Activated CD8-positive, alpha-beta memory T cell treated with anti-CD3 and anti-CD28 coated beads for 1 hour (primary cell): ENCODE measurements at places on chromosomes 1 and 21.

GRCh38 chr1:222788402-222789156 lies 26.3 kb upstream of the DISP1 start:
- no peak for DNase-seq

DNA sequence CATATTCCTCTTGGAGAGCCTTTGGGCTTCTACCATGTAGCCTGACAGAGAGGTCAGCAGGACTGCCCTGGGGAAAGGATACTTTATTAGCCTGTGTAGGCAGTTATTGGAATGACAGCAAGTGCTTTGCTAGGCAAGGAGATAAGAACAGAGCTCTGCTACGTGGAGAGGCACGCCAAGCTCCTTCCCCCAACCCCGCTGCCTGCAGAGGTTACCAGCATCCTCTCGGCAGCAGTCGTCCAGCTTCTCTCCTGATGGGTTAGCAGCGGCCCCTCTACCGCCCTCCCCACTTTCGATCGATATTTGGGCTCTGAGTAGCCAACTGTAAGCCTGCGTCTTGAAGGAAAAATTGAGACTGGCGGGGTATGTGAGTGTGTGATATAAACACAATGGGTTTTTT lies 122.3 kb downstream of the DHRS3 start:
- no peak for DNase-seq

GRCh38 chr1:58287894-58288623 lies 258.5 kb downstream of the OMA1 start:
- no peak for DNase-seq

DNA sequence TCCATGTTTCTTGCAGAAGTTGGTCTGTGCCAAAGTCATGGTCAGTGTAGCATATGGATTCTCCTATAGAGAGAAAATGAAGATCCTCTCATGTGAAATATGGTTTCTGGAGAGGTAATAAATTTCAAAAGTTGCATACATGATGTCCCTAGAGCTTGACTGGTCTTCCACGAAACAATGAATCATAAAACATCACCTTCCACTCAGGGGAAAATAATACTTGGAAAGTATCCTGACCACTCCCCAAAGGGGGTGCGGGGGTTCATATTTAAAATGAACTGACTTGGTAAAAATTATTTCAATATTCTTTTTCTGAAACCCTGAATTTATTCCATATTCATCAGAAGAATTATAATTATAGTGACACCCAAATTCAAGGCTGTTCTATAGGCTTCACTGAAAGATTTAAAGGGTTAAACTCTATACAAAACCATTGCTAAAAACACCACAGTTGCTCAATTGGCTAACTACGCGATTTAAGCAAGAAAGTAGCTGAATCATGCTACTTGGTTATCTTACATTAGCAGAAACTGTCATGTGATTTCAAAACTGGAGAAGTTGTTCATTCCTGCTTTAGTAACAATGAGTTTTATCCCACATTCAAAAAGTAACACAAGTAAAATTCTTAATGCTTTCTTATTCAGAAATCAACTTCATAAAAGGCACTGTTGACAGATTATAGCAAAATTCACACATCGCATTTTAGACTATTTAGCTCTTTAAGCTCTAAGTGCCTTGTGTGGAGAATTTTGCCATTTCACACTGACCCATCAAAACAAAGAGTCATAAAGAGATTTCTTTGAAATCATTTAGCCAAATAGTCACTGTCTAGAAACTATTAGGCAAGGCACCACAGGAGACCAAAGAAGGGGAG lies 5.3 kb downstream of the CREG1 start:
- DNase-seq = no peak

DNA sequence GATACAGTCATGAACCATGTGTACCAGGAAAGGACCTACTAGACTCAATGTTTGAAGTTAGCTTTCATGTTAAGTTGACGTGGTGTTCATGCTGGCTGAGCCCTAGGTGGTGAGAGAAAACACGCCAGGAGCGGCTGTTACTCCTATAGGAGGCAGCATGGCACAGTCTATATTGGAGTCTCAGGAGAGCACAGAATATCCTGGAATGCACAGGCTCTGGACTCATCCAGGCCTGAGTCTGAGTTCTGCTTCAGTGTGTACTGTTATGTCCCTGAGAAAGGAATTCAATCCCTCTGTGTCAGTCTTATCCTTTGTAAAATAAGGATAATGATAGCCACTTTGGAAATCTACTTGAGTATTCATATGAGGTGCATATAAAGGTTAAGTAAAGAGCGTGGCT lies 41.2 kb downstream of the DPT start:
- no peak for DNase-seq

GRCh38 chr1:202798260-202798659 lies 10.0 kb downstream of the KDM5B start:
- DNase-seq = no peak

- no peak for DNase-seq
Measured at GRCh38 chr1:164910671-164911070, 351.7 kb downstream of the PBX1 start.

GRCh38 chr1:52602856-52603600 lies 857 bp downstream of the GPX7 start:
- DNase-seq = no peak

DNA sequence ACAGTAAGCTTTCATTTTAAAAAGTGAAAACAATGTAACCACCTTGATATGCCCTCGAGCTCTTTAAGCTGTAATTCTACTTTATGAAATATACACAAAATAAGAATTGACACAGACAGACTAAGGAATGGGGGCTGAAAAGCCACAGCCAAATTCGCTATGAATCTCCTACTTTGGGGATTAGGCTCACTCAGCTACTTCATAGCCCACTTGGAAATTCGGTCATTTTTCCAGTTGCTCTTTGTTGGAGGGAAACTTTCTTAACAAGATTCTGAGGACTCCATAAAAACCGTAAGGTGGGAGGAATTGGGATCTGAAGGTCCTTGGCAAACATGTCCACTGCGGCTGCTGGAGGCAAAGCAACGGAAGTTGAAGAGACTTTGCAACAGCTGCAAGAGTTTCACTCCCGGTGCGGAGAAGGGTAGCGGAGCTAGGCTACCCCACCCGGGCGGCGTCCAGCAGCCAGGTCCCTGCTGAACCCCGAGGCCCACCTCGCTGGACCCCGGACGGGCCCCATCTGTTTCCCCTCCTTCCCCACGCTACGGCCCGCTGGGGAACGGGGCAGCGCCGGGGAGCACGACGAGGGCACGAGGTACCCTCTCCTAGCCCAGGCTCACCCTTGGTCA lies 634 bp downstream of the MYCBP start:
- no peak for DNase-seq

DNA sequence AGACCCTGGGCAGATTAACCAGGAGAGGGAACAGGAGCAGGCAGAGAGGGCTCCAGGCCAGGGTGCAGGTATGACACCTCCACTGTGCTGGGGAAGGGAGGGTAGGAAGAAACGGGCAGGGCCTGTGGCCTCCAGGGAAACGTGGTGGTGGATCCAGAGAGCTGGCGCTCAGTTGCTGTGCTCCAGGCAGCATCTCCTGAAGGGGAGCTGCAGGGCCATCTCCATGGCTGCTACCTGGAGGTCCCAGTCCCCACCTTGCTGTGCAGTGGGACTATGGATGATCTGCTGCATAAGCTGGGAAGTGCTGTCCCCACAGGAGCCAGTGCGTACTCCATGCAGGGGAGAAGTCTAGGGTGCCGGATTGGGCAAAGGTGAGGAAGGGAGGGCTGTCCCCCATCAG lies 125.9 kb upstream of the RUNX3 start:
- no peak for DNase-seq

- DNase-seq = no peak
Measured at GRCh38 chr1:85494074-85494903, 29.3 kb upstream of the DDAH1 start.
